B cell (primary cell): ENCODE measurements at places on chromosomes 3 and 15.

DNA sequence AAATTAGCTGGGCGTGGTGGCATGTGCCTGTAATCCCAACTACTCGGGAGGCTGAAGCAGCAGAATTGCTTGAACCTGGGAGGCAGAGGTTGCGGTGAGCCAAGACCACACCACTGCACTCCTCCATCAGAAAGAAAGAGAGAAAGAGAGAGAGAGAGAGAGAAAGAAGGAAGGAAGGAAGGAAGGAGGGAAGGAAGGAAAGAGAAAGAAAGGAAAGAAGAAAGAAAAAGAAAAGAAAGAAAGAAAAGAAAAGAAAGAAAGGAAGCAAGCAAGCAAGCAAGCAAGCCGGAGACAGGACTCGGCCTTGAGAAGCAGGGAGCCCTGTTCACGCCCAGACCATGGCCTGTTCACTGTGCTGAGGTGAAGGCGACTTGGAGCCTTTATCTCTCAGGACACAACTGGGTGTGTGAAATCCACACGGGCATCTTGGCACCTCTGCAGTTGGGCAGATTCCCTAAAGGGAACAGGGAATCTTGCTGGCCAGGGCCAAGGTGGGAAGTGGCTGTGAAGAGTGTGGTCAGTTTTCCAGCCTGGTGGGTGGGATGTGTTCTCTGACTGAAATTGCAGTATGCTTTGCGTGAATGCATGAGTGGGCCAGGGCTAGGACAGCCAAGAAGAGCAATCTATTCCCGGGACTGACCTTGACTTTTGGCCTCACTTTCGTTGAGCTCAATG, 90.3 kb downstream of the CORO2B start:
- DNase-seq, result no peak

DNA sequence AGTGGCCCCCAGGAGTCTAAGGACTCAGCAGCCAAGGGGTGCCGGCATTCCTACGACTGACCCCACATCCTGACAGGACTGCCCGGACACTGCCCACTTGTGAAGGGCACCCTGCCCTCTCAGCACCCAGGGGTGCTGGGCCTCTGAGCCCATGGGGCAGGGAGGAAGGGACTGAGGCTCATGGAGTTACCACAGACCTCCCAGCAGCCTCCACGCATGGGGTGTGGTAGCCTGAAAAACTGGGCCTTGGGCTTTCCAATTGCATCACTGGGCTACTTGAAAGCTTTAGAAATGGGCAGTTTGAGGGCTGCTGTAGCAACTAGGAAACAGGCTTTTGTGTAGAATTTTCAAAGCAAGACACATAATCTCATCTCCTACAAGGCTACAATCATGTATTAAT, 13.2 kb downstream of the TKT start:
- DNase-seq, result no peak

GRCh38 chr15:92020207-92020606, 166.7 kb downstream of the SLCO3A1 start:
- DNase-seq, result no peak

- DNase-seq, result no peak
Observed at GRCh38 chr3:125591116-125591760, 4.1 kb downstream of the OSBPL11 start.

DNA sequence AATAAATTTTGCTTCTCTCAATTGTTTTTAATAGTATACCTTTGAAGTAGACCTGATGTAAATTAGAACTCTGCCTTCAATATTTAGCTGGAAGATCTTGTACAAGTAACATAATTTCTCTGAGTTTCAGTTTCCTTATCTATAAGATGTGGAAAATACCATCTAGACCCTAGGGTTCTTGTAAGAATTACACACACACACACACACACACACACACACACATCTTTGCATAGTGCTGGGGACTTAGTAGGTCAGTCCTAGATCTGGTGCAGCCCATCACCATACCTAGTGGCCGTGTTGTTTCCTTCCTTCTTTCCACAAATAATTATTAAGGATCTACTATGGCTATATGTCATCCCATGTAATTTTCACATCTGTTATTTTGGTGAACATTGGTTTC, 11.0 kb downstream of the TRAT1 start:
- no peak for DNase-seq

GRCh38 chr3:21105784-21106183, 645.2 kb downstream of the ZNF385D start:
- DNase-seq, result no peak

DNA sequence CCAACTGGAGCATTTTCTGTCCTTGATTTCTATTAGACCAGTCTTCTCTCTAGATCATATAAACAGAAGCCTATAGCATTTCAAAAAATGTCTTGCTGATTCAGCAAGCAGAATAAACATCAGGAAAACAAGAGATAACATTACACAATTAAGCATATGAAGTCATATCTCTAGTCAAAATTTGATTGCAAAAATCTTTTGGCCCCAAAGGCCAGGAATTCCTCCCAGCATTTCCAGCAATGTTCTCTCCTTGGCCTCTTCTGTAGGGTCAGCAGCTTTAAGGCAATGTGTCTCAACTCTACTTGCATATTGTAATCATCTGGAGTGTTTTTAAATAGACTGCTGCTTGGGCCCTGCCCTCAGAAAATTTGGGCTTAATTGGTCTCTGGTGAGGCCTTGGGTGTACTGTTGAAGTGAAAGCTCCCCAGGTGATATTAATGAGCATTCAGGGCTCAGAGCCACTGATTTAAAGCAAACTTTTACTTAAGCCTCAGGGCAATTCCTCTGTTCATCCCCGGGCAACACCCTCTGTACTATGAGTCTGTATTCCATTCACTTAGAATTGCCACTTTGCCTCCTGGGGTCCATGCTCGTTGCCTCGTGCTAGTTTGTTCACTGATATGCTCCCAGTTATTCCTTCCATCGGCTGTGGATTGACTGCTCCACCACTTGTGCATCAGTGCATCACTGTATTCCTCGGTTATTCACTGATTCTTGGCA, 1072.6 kb downstream of the ROBO2 start:
- DNase-seq, result no peak

DNA sequence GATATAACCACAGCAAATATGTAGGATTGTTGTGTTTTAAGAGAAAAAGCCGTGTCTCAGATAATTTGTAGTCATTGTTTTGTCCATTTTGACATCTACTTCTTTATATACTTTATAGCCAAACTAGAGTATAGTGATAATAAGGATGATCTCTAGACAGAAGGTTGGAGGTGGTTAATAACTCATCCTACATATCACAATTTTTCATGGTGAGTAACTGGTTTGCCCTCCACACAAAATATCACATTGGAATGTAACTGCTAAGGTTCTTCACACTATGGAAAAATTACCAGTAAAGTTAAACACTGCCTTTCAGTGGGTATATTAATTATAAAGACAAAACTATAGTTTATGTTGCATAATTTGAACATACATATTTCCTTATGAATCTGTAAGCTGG, 380.7 kb downstream of the LPP start:
- no peak for DNase-seq

- DNase-seq, result no peak
Observed at GRCh38 chr3:119690043-119690656, 12.7 kb upstream of the CFAP91 start.

DNA sequence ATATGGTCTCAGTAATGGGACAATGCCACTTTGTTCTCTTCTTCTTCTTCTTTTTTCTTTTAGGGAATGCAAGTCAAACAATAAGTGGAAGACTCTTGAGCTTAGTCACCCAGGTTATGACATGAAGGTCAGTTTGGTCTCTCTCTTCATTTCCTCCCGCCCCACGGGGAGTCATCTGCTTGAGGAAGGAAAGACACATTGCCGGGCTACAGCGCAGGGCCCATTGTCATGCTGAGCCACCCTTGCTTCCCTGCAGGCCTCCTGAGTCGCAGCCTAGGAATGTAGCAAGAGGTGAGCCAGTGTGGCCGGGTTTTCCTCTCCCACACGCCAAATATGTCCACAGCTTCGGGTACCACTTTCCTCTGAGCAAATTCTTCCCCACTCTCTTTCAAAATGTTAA, 47.6 kb downstream of the RAP2B start:
- peak; percentile 4 for DNase-seq

DNA sequence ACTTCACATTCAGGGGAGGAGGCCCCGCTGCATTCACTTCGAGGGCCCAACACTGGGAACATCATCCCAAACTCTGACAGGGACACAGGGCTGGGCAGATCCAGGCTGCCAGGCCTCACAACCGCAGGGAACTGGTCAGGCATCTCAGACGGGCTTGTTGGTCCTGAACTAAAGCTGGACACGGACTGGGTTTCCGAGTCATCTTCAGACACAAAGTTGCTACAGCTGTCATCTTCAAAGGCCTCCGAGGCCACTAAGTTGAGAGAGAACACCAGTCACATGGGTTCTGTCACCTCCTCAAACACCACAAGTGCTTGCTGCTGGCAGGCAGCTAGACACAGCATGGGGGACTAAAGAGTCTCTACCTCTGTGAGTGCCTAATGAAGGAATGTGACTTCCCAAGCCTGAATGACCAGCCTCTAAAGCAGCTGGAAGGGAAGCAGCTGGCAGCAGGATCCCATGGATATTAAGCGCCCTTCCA, 50.9 kb downstream of the CAPN7 start:
- no peak for DNase-seq

GRCh38 chr3:198112031-198112430, 152.0 kb downstream of the LMLN start:
- no peak for DNase-seq

- no peak for DNase-seq
Observed at GRCh38 chr3:106329521-106329920, 460.7 kb upstream of the CBLB start.

- peak; percentile 25 for DNase-seq
Observed at GRCh38 chr3:102000620-102001209, 151.4 kb downstream of the NFKBIZ start.

GRCh38 chr3:134754768-134755559, 40.1 kb upstream of the EPHB1 start:
- DNase-seq, result peak; percentile 9

- DNase-seq, result peak; percentile 10
Observed at GRCh38 chr3:113223475-113224281, 12.3 kb downstream of the BOC start.

- no peak for DNase-seq
Observed at GRCh38 chr3:111763968-111764367, 95.1 kb upstream of the PHLDB2 start.

- DNase-seq, result no peak
Observed at GRCh38 chr15:45891766-45892165, 256.9 kb downstream of the SQOR start.

DNA sequence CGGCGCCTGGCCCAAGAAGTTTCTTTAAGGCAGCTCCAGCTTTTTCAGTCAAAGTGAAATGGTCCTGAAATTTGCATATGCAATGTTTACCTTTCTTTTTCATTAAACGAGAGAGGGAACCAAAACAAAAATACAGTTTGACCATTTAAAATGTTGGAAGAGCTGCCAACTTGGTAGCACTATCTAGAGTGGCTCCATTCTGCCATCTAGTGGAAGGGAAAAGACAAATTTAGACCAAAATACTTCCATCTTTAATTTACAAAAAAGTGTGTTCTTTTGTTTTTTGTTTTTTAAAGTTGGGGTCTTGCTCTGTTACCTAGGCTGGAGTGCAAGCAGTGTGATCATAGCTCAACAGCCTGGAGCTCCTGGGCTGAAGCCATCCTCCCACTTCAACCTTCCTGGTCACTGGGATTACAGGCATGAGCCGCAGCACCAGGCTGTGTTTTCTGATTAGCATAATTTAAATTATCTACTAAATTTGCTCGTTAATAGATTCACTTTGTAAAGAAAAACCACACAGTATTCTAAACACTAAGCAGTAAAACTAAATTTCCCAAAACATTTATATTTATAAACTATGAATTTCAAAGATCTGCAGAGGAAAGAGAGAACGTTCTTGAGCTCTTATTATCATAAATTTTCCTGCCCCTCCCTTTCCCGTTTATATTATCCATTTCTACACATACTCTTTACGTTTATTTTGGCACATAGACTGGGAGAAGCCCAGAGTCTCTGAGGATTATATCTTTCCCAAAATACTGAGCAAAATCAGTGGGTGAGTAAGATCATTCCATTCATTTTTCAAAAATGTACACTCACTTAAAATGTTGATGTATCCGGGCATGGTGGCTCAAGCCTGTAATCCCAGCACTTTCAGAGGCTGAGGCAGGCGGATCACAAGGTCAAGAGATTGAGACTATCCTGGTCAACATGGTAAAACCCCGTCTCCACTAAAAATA, 15.4 kb upstream of the RFC4 start:
- peak; percentile 66 for DNase-seq

- DNase-seq, result no peak
Observed at GRCh38 chr15:44471885-44472455, 44.5 kb downstream of the CTDSPL2 start.

DNA sequence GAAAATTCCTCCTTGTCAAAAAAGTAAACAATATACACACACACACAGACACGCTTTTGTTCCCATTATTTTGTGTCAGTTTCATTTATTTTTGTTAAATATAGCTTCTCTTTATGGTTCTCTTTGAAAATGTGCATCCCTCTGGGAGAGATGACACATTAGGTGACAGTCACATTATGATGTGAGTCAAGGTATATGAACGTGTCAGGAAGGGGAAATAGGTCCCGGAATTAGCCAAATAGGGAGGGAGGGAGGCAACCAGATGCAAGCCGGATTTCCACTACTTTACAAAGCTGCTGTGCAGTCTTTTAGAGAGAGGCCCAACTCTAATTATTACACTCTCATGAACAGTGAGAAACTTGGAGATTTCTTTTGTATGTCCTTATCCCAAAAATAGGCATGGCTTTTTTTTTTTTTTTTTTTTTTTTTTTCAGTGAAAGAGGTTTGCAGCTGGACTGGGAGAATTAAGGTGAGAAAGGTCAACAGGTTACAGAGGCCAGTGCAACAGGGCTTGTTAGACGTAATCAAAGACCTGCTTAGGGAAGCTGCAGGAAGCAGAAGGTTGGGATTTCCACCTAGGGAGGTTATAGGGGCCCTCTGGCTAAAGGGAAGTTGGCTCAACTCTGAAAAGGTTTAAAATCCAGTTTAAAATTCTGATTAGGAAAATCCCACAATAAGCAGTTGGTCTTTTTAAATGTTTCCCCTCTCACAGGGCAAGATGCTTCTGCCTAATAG, 240.5 kb upstream of the UBE2E1 start:
- no peak for DNase-seq

- DNase-seq, result no peak
Observed at GRCh38 chr15:42064271-42064670, 30.1 kb downstream of the PLA2G4D start.

DNA sequence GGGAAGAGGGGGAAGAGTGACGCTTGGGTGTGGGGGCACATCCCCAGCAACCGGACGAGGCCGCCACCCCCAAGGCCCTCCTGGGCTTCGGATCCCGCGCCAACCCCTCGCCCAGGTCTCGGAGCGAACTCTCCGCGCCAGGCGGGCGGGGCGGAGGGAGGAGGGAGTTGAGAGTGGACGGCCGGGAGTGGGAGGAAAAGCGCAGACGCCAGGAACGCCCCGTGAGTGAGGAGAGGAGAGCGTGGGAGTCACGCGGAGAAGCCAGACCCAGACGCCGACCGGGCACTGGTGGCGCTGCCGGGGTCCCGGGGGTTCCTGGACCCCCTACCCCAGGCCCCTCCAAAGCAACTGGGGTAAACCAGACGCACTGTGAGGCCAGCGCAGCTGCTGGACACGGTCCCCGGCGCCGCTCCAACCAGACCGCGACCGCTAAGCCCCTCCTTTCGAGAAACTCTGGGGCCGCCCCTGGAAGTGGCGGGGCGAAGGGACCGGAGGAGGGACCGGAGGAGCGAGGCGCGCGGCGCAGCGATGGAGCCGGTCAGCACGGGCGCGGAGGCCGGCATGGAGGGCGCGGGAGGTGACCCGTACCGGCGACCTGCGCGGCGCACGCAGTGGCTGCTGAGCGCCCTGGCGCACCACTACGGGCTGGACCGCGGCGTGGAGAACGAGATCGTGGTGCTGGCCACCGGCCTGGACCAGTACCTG, at the start of gene EFCC1:
Gene EFCC1 (plus strand): TSS at position 204 of the 705 bp plus-strand sequence. CDS start 325 bp downstream, at position 529.
- no peak for DNase-seq

- DNase-seq, result no peak
Observed at GRCh38 chr15:67072442-67072841, 7.0 kb downstream of the SMAD3 start.

- DNase-seq, result no peak
Observed at GRCh38 chr3:103218146-103218545, 783.3 kb downstream of the ZPLD1 start.
